ENCODE measurements at places on chromosomes 1 and 21. TPM values are rescaled to one million over a fixed set of nuclear protein-coding genes. Genes with fewer than 3 reads are reported as not detected.

RUNX1 gene
- 27.9 TPM for polyA plus RNA-seq

BRINP2 gene
- polyA plus RNA-seq = not detected

ELAPOR1 gene
- 7.1 TPM for polyA plus RNA-seq

ALPL gene
- not detected for polyA plus RNA-seq

AGO1 gene
- polyA plus RNA-seq = 8.9 TPM

CRYAA gene
- not detected for polyA plus RNA-seq

PLPP3 gene
- not detected for polyA plus RNA-seq
